ENCODE measurements at places on chromosomes 2 and 18.

DNA sequence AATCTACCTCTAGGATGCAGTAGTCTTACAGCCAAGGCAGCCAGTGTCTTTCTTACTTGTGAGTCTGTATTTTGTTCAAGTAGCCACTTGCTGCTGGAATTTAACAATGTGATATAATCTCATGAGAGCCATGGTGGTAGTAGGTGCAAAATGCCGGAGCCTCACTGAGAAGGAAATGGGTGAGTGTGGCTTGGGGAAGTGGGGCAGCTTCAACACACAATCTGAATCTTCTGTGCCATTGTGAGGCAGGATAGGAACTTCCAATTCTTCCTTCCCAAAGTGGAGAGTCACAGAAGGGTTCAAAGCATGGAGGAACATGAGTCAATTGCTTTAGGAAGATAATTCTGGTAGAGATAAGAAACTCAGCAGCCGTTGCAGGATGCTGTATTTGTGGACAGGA lies 158.7 kb upstream of the APCDD1 start:
- DNase-seq = no peak

DNA sequence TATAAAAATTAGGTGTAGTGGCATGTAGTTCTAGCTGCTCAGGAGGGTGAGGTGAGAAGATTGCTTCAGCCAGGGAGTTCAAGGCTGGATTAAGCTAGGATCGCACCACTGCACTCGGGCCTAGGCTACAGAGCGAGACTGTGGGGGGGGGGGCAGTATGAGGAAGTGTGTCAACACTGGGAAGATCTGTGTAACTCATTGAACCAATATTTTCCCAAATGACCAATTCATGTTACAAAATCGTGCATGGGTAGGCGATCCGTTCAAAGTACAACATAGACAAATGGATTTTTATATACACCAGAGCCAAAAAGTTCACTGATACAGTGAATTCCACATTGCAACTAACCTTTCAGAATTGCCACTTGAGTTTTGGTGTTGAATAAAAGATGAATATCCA lies 8.1 kb downstream of the SMAD4 start:
- DNase-seq = no peak

DNA sequence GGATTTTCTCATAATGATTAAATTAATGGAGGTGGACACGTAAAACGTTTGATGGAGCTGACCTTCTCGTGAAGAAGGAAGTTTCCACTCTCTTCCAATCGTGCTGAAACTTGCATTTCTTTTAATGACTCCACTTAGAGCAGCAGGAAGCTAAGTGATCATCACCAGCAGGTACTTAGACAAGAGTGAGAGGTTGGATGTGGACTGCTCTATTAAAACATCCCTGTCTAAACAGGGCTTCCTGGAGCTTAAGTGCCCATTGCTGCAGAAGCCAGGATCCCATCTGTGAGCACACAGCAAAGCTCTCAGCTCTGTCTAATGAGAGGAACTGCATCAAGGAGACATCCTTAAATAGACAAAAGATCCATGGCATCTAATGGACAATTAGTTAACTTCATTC lies 1539.5 kb upstream of the CELF4 start:
- no peak for DNase-seq

DNA sequence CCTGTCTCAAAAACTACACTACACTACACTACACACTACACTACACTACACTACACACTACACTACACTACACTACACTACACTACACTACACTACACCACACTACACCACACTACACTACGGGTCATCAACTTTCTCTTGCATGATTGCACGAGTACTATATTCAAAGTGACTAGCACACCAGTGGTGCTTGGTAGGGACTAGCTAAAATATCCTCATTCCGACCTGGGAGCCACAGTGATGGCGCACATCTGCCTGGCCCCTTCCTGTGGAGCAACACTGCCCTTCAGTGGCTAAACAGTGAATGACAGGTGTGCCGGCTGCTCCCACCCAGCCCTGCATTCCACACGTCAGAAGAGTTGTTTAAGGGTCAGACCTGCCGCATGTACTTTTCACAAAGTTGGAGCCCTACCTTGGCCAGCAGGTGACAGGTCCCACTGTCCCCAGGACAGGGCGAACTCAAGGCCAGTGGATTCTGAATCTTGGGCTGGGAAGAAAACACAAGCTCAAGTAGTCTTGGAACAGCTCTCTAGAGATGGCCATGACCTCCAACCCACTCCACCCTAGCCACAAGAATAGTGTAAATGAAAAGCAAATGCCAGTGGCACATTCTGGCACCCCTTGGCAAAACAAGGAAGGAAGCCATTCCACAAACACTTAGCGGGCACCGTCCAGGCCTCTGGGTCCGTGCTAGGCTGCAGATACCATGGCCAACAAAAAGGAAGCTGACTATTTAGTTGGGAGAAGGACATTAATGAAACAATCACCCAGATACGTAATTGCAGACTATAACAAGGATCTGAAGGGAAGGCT lies 79.7 kb upstream of the MSH2 start:
- DNase-seq = peak; percentile 48

DNA sequence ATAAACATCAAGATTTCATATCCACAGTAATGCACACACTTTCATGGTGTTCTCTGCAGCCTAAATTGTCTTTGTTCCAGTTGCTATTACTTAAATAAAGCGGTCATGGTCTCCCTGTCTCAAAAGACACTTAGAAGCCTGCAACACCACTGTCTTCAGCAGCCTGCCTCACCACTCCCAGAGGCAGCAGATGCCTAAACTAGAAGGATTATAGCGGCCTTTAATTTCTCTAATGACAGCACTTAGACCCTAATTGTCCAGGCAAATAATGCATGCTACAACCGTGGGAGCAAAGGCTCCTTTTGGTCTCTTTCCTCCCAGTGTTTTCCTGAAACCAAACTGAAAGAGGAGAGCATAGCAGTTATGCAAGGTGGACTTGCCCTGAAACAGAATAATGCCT lies 248.8 kb upstream of the SLC39A10 start:
- DNase-seq = no peak

GRCh38 chr18:49250816-49251388 lies 209.5 kb downstream of the DYM start:
- DNase-seq = no peak

GRCh38 chr2:129923265-129924091 lies 56.0 kb upstream of the RAB6C start:
- DNase-seq = no peak

- DNase-seq = no peak
These were observed 19.3 kb downstream of the SLC30A3 start for GRCh38 chr2:27243391-27244130.

DNA sequence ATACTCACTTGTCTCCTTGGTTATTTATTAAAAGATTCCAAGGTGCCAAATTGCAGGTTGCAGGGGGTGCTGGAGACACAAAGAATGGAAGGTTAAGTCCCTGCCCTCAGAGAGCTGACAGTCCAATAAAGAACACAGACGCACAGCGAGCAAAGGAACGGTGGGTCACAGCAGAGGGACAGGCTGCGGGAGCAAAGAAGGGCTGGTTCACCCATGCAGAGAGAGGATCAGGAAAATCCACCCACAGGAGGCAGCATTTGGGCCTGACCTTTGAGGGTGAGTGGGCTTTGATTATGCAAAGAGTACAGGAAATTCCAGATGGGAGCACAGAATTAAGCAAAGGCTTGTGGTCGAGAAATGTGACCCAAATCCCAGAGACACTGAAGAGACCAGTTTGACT lies 45.0 kb downstream of the ZBTB7C start:
- no peak for DNase-seq

GRCh38 chr2:44107974-44108373 lies 60.7 kb upstream of the PPM1B start:
- no peak for DNase-seq

- DNase-seq = peak; percentile 30
These were observed 49.7 kb downstream of the STAT1 start for GRCh38 chr2:190964170-190964795.

- DNase-seq = no peak
These were observed 218.0 kb upstream of the TRIB2 start for GRCh38 chr2:12498704-12499103.

- DNase-seq = no peak
These were observed 47.1 kb downstream of the COPS8 start for GRCh38 chr2:237132799-237133198.

Measured in T-helper 1 cell (primary cell).